ENCODE measurements at places on chromosomes 1 and 21.

- peak; percentile 70 for DNase-seq
Observed at GRCh38 chr1:6438047-6438525, 13.5 kb downstream of the ESPN start.

- no peak for DNase-seq
Observed at GRCh38 chr1:44239331-44239960, 26.2 kb downstream of the DMAP1 start.

GRCh38 chr21:21818898-21819297 lies 820.7 kb downstream of the NCAM2 start:
- no peak for DNase-seq

GRCh38 chr1:20485527-20486456 lies at the start of gene CAMK2N1:
Gene CAMK2N1 (minus strand): TSS chr1:20486210. CDS start chr1:20485379, 831 bp downstream.
- peak; percentile 71 for DNase-seq

DNA sequence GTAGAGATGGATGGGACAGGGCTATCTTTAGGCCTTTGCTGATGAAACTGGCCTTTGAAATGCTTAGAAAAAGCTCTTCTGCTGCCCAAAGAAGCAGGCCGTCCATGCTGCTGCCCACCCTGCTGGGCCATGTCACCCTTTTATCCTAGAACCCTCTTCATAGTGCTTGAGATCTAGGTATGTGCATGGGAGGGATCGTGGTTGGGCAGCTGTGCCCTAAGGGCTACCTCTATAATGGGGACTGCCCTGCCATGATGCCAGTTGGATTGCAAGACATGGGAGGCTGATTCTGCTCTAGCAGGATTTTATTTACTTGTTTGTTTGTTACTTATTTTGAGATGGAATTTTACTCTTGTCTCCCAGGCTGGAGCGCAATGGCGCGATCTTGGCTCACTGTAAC lies 69.0 kb downstream of the HHAT start:
- DNase-seq = no peak

- DNase-seq = no peak
Observed at GRCh38 chr21:41874611-41875010, 4.5 kb downstream of the PRDM15 start.

DNA sequence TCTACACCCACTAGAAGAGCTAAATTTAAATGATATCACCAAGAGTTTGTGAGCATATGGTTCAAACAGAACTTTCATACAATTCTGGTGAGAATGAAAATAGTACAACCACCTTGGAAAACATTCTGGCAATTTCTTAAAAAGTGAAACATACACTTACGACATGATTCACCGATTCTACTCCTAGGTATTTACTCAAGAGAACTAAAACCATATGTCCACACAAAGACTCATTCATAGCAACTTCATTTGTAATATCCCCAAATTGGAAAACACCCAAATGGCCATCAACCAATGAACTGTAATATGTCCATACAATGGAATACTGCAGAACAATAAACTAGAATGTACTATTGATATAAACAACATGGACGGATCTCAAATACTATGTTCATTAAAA lies 51.2 kb upstream of the ADAM30 start:
- DNase-seq = no peak

GRCh38 chr1:32005522-32005921 lies 8.1 kb upstream of the KHDRBS1 start:
- DNase-seq = no peak

- no peak for DNase-seq
Observed at GRCh38 chr1:25425098-25426085, 4.8 kb upstream of the RHCE start.

DNA sequence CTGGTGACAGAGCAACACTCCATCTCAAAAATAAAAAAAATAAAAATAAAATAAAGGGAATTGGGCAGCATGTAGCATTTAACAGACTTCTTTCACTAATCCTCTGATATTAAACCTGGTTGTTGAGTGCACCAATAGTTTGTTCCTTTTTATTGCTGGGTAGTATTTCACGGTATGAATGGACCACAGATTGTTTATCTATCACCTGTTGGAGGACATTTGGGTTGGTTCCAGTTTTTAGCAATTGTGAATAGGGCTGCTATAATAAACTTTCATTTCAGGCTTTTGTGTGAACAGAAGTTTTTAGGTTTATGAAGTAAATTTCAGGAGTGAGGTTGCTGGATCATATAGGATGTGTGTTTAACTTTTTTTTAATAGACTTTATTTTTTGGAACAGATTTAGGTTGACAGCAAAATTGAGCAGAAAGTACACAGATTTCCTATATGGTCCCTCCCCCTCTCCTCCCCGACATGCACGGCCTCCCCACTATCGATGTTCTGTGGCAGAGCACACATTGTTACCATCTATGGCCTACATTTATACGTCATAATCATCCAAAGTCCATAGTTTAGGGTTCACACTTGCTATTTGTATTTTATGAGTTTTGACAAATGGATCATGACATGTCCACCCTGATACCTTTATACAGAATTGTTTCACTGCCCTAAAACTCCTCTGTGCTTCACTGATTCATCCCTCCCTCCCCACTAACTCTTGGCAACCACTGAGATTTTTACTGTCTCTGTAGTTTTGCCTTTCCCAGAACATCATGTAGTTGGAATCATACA lies 66.1 kb upstream of the TMPRSS2 start:
- DNase-seq = no peak

DNA sequence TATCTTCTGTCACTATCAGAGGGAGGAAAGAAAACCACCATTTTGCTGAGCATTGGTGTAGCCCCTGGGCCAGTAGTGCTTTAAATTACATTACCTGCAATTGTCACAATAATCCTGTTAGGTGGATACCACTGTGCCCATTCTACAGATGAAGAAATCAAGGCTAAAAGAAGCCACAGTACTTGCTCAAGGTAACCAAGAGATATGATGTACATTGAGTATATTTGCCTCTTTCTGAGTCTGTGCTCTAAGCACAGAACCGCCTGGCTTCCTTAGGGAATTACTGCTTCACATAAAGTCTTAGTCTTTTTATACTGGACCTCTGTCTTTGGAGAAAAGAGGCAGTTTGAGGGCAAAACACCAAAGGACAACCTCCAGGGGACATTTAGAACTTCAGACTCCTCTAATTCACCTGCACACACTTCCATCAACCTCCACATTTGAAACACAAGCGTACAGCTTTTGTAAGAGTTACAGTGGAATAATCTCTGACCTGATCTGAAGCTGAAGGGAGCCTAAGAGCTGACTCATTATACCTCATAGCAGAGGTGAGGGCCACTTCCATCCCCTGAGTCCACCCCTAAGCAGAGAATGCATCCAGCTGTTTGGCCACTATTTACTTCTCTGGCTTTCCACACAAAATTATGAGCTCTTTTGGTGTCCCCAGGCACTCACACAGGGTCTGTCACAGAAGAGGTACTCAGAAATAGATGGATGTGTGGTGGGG lies 61.8 kb downstream of the PLPP3 start:
- no peak for DNase-seq

DNA sequence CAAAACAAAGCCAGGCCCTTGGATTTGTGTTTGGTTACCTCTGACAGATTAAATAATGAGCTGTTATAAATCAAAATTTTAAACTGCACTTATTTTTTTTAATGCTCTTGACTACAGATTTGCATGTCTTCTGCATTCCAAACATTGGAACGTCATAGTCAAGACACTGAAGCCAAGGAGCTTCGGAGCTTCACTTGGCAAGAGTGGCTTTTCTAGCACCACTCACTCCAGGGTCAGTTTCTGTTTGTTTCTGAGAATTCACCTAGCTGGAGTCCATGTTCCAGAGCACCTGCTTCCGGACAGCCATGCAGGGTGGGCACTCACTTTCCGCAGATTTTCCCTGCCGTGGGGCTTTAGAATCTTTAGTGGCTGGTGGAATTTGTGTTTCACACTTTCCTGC lies 202.9 kb downstream of the ZP4 start:
- no peak for DNase-seq

DNA sequence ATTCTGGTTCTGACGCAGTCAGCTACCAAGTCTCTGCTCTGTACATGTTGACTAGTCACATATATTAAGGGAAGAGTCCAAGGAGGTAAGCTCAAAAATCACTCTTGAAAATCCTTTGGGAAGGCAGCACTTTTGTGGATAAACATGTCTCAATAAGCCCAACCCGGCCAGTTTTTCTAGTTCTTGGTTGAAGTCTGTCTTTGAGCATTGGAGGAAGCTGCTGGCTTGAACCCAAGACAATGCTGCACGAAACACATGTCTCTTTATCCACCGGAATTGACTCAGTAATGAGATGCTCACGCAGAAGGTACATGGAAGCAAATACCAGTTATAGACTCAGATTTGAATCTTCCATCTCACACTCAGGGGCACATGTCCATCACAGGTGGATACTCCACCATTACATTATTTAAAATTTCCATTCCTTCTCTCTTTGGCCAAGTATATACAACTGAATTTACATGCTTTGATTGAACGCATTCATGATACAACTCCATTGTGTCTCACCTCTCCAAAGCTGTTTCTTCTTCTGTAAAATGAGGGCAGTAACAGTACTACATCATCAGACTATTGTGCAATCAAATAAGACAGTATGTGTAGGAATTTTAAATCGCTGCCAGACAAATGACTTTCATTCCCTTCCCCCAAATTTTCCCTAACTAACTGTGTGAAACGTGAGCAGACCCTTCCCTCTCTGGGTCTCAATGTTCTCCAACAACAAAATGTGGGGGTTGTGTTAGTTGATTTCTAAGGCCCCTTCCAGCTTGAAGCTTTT lies 9.6 kb upstream of the GUCA2A start:
- DNase-seq = no peak

DNA sequence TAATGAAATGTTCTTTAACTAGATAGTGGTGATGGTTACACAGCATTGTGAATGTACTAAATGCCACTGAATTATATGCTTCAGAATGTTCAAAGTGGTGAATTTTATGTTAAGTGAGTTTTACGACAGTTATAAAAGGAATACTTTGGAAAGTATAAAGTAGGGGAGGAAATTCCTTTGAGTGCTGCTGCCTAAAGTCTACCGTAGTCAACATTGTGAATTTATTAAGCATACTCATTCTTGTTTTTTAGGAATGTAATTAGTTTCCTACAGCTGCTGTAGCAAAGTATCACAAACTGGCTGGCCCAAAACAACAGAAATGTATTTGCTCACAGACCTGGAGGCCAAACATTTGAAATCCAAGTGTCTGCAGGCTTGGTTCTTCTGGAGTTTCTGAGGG lies 73.0 kb downstream of the SWT1 start:
- DNase-seq = no peak

- no peak for DNase-seq
Observed at GRCh38 chr1:237287876-237288521, 246.0 kb downstream of the RYR2 start.

DNA sequence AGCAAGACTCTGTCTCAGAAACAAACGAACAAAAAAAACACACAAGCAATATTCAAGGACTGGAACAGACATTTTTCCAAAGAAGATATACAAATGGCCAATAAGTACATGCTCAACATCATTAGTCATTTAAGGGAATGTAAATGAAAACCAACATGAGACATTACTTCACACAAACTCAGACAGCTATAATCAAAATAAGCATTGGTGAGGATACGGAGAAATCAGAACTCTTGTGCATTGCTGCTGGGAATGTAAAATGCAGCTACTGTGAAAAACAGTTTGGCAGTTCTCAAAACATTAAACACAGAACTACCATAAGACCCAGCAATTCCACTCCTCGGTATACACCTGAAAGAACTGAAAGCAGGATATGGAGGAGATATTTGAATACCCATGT lies 15.4 kb downstream of the NOL9 start:
- no peak for DNase-seq

GRCh38 chr1:17047924-17048323 lies 5.9 kb downstream of the SDHB start:
- no peak for DNase-seq

DNA sequence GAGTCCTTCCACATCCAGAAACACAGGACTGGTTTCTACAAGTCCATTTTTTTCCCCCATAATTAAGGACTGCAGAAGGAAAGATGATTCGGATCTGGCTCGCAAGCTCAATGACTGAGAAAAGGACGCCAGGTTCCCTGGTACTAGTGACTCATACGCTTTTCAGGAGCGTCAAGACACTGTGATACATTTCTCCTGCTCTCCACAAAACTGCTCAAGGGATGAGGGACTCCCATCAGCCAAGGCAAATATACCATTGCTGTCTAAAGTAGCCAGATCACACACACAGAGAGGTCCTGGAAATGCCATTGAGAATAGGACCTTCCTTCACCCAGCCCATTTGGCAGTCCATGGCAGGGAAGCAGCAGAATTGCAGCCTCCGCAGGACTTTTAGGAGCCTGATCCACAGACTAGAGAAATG lies 253.6 kb upstream of the IRF2BP2 start:
- DNase-seq = no peak

DNA sequence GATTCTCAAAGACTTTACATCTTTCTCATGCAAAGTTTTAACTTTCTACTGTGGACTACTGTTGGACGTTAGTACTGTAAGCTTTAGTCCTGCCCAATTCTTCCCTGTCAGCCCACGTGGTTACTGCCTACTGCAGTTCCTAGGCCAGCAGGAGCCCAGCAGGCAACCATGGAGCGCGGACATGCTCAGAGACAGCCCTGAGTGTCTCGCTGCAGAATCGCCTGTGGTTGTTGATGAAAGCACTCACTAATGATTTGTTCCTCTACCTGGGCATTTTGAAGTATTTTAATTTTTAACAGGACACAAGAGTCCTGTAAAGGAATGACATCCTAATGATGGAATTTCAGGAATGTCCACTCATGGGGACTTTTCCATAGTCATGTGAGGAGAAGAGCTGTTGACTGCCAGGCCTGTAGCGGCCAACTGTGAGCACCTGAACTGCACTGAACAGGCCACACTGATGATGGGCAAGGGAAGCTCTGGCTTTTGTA lies 44.1 kb downstream of the PGBD5 start:
- DNase-seq = no peak

- DNase-seq = no peak
Observed at GRCh38 chr1:182570611-182570970, 18.5 kb downstream of the RNASEL start.

Data from CD4-positive, alpha-beta T cell treated with Interleukin-1 beta for 1 hour (primary cell).